ENCODE measurements at places on chromosomes 4 and X.

DNA sequence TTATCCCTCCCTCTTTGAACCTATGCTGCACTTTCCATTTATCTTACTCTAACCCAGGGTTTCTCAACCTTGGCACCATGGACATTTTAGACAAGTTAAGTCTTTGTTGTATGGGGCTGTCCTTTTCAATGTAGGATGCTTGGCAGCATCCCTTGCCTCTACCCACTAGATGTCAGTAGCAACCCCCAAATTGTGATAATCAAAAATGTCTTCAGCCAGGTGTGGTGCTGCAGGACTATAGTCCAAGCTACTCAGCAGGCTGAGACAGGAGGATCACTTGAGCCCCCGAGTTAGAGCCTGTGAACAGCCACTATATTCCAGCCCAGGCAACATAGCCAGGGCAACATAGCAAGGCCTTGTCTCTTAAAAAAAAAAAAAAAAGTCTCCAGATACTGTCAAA lies 7.0 kb downstream of the LRCH2 start:
- H3K36me3 ChIP-seq: no peaks in the 10 kb centered on the region
- H3K27ac ChIP-seq: no peak overlapping the region
- no peaks in the 10 kb centered on the region for H3K27me3 ChIP-seq

GRCh38 chr4:147103403-147103946 lies 157.8 kb upstream of the TTC29 start:
- no peaks in the 10 kb centered on the region for H3K27me3 ChIP-seq
- DNase-seq: no peak
- H3K36me3 ChIP-seq: no peaks in the 10 kb centered on the region
- no peak overlapping the region for H3K4me3 ChIP-seq
- H3K4me1 ChIP-seq: no peaks in the 10 kb centered on the region
- H3K27ac ChIP-seq: no peak overlapping the region

DNA sequence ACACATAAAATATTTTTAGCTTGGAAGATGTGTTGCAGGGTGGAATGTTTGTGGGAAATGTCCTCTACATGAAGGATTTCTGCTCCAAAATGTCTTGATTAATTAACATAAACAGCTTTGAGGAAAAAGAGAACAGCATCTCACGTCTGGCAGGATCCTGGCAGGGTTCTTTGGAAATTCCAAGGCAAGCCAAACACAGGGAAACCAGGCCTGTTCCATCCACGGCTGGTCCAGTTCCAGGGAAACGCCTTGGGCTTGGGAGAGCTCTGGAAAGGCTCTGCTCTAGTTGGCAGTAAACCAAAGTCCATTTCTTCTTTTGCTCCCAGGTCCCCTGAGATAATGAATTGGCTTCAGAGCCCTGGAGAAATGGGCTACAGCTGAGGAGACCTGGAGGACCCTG lies 42.4 kb upstream of the GAB1 start:
- no peaks in the 10 kb centered on the region for H3K36me3 ChIP-seq
- DNase-seq: no peak
- no peaks in the 10 kb centered on the region for H3K27me3 ChIP-seq
- H3K4me3 ChIP-seq: no peak overlapping the region

DNA sequence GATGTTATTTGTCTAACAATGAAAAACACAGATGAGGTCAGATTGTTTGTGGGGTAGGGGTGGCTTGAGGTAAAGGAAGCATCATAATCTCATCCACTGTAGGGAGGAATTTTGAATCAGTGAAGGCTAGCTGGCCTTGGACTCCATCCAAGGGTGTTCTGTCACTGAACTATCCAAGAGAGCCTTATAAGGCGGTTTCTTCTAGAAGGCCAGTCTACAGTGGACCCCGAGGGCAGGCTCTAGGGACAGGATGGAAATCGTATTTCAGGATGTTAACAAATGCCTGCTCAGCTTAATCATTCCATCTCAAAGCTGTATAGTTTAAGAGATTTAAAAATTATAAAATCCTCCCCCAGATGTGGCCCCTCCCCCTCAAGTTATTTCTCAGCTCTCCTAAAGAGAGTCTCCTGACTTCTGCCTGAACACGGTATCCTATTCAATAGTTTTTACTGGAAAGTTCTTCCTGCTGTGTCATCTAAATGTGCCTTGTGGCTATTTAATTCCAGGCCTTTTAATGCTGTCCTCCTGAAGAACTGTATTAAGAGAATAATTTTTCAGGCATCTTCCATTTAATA lies 8.0 kb downstream of the IGFBP7 start:
- H3K4me3 ChIP-seq: no peak overlapping the region
- no peak for DNase-seq
- no peaks in the 10 kb centered on the region for H3K27me3 ChIP-seq

- no peak for DNase-seq
- H3K4me1 ChIP-seq: no peaks in the 10 kb centered on the region
- H3K27ac ChIP-seq: no peak overlapping the region
- no peak overlapping the region for H3K4me3 ChIP-seq
- H3K27me3 ChIP-seq: no peaks in the 10 kb centered on the region
Observed at GRCh38 chr4:173834151-173834550, 304.1 kb upstream of the HAND2 start.

DNA sequence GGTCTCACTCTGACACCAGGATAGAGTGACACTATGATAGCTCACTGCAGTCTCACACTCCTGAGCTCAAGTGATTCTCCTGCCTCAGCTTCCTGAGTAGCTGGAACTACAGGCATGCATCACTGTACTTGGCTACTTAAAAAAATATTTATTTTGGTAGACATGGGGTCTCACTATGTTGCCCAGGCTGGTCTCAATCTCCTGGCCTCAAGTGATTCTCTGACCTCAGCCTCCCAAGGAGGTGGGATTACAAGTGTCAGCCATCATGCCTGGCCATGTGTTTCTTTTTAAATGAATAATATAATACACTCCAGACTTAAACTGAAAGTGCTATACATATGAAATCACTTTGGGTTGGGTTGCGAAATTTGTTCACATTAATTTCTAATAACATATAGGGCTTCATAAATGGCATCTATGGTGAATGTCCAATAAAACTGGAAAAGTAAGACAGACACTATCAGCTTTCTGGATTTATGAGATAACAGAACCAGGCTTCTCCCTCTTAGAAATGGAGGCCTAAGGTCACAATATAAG lies 48.0 kb downstream of the SEC24D start:
- H3K27ac ChIP-seq: no peak overlapping the region
- no peak overlapping the region for H3K4me3 ChIP-seq
- no peaks in the 10 kb centered on the region for H3K27me3 ChIP-seq
- H3K4me1 ChIP-seq: no peaks in the 10 kb centered on the region

GRCh38 chr4:156896527-156896926 lies 75.1 kb downstream of the PDGFC start:
- no peak overlapping the region for H3K4me3 ChIP-seq
- DNase-seq: no peak
- H3K27me3 ChIP-seq: no peaks in the 10 kb centered on the region
- H3K36me3 ChIP-seq: no peaks in the 10 kb centered on the region

Measured in prostate gland (tissue), 2 donors.